Activated naive CD8-positive, alpha-beta T cell treated with anti-CD3 and anti-CD28 coated beads for 36 hours (primary cell): ENCODE measurements at places on chromosomes 12 and 14. TPM values are rescaled to one million over a fixed set of nuclear protein-coding genes. Genes with fewer than 3 reads are reported as not detected.

SETD1B gene
- 15.0 TPM for total RNA-seq

SSTR1 gene
- total RNA-seq = not detected

GRCh38 chr12:41418586-41418985, 230.5 kb downstream of the PDZRN4 start:
- no peaks in the 10 kb centered on the region for H3K36me3 ChIP-seq
- no peak overlapping the region for H3K27ac ChIP-seq
- no peak overlapping the region for H3K4me3 ChIP-seq
- DNase-seq = no peak

DNA sequence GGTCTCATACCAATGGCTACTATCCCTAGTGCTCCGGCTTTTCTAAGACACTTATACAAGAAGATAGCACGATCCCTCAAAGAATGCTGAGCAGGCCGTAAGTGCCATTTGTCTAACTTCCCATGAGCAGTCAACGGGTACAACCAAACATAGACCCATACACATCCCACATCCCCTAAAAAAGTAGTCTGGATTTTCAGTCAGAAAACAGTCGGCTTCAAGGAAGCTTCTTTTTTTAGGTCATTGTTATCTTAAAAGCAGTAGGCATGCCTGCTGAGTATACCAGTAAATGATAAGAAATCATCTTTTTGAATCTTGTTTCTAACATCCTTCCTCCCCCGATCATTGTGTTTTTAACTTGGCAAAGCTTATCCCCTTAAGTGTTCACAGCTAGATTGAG, 19.8 kb downstream of the OSBPL8 start:
- H3K27ac ChIP-seq = no peak overlapping the region
- no peaks in the 10 kb centered on the region for H3K27me3 ChIP-seq
- peaks cover 22% of the 10 kb centered on the region for H3K4me1 ChIP-seq
- H3K36me3 ChIP-seq = peaks cover 19% of the 10 kb centered on the region
- DNase-seq = no peak

DNA sequence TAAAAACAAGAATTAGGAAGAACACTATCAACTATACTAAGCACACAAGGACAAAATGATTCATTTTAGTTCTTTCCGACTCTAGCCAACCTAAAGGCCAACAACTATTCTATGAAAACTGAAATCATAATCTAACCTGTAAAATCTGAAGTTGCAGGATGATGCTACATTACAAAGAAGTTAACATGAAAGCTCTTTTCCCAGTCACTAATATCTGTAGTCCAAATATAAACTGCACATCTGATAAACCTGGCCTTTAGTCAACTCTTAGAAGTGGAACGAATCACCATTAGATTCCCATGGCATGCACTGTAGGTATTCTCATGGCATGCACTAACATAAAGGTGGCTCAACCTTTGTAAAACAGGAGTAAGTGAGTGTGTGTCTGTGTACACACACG, 41.7 kb downstream of the BLTP3B start:
- H3K36me3 ChIP-seq = peaks cover 11% of the 10 kb centered on the region
- no peaks in the 10 kb centered on the region for H3K27me3 ChIP-seq
- H3K27ac ChIP-seq = no peak overlapping the region
- no peak overlapping the region for H3K4me3 ChIP-seq
- DNase-seq = no peak
